ENCODE measurements at places on chromosomes 3 and 15.

DNA sequence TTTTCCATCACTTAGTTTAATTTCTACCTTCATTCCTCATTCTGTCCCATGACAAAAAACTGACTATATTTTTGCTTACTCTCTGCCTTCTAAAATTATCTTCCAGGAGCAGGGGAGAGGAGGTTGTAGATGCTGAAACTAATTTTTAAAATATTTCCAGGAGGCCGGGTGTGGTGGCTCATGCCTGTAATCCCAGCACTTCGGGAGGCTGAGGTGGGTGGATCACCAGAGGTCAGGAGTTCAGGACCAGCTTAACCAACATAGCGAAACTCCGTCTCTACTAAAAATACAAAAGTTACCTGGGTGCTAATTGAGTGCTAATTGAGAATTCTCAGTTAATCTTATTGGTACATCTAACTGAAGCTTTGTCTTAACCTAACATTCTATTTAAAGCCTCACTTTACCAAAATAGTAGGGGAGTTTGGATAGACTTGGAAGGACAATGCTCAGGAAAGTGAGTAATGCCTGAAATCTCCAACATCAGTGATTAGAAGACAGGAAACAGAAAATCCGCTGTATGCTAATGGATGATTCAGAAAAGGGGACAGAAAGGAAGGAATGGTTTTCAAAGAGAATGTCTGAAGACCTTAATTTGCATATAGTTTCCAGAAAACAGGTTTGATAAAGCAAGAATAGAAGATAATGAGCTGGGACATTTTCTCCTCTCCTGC is 336.1 kb downstream of the GBE1 start:
- no peak for DNase-seq

GRCh38 chr3:21790466-21790865 is 39.5 kb upstream of the ZNF385D start:
- DNase-seq = no peak

GRCh38 chr3:188059351-188059750 is 94.6 kb upstream of the LPP start:
- DNase-seq = no peak

- DNase-seq = no peak
Measured at GRCh38 chr15:74431116-74431515, 2.6 kb downstream of the SEMA7A start.

- DNase-seq = no peak
Measured at GRCh38 chr15:81386947-81387346, 12.9 kb upstream of the TMC3 start.

- no peak for DNase-seq
Measured at GRCh38 chr3:134057006-134057653, 27.4 kb upstream of the SLCO2A1 start.

DNA sequence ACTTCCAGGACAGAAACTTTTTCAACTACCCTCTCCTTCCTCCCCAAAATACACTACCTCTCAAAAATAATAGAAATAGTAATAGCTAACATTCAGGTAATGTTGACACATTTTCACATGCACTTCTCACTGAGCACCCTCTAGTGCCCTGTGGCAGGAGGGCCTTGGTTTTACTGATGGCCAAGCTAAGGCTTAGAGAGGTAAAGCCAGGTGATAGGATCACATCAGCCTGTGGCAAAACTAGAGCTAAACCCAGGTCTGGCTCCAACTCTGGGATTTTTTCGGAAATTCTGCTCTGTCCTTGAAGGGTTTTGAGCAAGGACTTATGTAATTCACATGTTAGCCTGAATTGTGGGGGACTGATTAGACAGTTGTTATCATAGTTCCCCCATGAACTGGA is 922 bp upstream of the TAMM41 start:
- DNase-seq = no peak

GRCh38 chr3:186133980-186134379 is 25.1 kb upstream of the ETV5 start:
- DNase-seq = no peak

- DNase-seq = no peak
Measured at GRCh38 chr3:9295007-9295406, 45.6 kb upstream of the SRGAP3 start.

DNA sequence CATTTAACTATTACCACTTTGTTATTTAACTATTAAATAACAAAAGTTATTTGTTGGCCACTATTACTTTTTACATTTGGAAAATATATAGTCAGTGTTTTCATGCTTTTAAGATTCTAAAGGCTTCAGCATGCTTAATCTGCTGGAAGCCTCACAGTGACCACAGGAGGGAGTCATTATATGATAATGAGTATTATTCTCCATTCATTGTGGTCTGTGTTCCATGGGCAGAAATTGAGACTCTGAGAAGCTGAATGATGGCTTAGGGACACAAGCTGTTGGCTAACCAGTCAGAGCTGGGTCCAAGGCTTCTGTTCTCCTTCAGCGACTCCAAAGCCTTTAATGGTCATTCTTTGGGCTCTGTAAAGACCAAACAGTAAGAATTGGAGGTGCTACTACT is 64.7 kb downstream of the BFSP2 start:
- DNase-seq = no peak

DNA sequence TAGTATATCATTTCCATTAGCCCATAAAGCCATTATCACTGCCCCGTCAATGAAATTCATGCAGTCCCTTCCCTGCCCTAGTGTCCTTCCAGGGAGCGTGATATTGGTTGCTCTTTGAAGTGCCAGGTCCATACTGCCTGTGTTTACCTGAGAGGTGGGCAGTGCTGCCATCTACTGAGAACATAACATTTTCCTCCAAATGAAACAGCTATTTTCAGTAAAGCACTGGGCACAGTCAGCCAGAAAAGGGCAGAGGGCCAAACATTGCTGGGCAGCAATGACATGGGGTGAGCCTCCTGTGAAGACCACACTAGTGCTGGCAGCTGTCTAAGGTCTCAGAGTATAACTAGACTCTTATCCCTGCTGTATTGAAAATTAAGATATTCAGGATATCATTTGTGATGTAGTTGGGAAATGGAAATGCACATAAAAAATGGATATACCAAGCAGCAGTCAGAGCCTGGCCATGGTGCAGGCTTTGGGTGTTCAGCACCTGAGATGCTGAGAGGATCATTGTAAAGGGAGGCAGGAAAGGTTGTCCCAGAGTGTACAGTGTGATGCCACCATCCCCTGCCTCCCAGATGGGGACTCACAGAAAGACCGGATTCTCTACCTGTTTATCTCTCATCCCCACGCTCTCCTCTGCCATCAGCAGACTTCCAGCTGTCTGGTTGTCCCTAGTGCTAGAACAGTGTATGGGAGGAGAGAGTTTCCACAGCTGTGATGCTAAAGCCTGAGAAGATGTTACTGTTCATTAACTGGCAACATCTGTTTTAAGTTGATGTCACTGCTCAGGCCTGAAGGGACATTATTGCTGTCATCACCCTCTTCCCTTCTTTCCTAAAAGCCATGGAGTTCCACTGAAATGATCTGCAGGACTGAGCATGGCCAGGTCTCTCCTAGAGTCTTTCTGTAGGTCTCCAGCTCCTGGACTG is 108.8 kb downstream of the ARNT2 start:
- DNase-seq = no peak

DNA sequence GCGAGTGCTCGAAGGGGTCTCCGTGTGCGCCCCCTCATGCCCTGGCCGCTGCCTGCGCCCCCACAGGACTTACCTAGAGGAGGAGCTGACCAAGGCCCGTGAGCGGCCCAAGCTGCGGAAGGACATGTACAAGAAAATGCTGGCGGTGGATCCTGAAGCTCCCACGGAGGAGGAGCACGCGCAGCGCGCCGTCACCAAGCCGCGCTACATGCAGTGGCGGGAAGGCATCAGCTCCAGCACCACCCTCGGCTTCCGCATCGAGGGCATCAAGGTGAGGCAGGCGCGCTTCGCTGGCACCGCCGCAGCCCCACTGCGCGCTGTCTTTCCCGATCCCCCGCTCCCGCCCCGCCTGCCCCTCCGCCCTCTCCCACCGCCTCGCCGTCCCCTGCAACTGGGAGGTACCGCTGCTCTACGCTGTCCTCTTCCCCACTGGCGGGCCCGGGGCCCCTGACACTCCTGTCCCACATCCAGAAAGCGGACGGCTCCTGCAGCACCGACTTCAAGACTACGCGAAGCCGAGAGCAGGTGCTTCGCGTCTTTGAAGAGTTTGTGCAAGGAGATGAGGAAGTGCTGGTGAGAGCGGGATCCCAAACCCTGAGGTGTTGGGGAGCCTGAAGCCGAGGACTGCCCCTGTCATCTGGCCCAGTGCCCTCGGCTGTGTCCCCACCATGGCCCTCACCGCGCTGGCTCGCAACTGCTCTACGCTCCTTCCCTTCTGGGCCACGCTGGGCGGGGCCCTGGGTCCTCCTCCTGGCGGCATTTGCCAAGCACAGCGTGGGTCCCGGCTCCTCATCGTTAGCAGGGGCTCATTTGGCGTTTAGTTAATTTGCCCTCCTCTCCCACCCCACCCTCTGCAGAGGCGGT is 8.5 kb downstream of the ITPKA start:
- DNase-seq = no peak

- DNase-seq = no peak
Measured at GRCh38 chr15:64146520-64146884, 5.0 kb upstream of the SNX22 start.

GRCh38 chr15:64513823-64514222 is 53.4 kb downstream of the ZNF609 start:
- DNase-seq = no peak

DNA sequence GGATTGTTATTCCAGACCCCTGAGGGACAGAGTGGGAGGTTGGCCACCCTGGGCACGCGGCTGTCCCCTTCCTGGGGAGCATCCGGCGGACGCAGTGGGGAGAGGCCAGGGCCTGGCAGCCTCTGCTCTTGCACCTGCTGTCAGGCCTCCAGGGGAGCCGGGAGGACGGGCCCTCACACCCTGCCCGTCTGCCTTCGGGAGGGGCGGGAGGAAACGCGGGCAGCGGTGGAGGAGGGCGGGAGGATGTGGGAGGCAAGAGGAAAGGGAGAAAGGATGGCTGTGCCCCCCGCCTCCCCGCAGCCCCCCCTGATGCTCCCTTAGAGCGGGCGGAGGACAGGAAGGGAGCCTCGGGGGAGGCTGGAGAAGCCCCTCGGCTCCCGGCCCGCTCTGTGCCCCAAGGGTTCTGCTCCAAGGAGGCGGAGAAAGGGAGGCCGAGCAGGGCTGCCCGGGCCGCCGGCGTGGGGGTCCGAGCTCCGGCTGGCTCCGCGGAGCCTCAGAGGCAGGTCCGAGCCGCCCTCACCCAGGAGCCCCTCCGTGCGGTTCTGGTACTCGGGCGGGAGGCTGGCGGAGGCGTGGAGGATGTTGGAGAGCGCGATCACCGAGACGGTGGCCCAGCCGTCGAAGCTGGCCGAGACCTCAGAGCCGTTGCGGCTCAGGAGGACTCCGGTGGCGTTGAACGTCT is 40.9 kb downstream of the MUC20 start:
- DNase-seq = no peak

DNA sequence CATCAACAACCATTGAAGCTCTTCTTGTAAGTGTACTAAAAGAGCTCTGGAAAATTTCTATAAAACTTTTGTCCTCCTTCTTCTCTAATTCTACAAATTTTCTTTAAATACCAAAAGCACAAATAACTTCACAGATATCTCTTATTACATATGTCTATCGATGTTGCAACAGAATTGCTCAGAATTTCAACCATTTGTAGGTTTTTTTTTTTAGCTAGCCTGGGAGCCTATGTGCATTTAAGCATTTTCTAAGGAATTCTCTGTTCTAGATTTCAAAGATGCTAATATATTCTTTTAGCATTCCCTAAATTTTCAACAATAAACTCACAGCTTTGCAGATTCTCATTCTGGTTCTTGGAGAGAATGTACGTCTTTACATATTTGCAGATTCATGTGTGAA is 774.3 kb upstream of the NR2F2 start:
- DNase-seq = no peak

- DNase-seq = no peak
Measured at GRCh38 chr3:124748560-124749198, 18.4 kb downstream of the UMPS start.

DNA sequence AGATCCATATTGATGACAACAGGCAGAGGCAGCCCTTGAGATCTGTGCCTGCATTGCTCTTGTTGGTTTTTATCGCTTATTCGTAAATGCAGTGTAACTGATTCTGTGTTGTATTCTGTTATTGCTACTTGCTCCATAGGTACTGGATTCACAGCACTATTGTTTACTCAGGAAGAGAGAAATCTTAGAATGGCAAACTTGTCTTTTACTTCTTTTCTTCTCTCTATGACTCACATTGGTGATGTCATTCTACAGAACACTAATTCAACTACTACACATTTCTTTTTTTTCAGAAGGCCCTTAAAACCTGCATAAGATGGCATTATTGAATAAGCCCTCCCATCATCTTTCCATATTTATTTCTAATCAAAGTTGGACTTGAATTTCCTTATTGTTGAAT is 201.0 kb upstream of the GBE1 start:
- DNase-seq = no peak

GRCh38 chr3:46829699-46830208 is 33.5 kb downstream of the MYL3 start:
- no peak for DNase-seq

GRCh38 chr15:101563176-101563796 is 73.8 kb upstream of the PCSK6 start:
- no peak for DNase-seq

DNA sequence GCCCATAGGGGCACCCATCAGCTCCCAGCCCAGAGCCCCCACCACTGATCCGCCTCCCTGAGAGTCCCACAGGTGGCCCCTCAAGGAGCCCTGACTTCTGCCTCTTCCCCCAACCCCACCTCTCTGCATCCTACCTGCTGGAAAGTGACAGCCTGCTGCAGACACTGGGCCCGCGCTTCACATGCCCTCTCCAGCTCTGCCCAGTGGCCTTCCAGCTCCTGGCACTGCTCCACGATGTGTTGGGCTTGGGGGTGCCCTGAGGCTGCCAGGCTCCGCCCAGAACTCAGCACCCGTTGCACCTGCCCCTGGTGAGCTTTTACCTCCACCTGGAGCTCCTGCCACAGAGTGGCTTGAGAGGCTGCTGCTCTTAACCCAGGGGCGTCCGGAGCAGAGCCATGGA is 20.1 kb downstream of the SPTBN5 start:
- DNase-seq = no peak

DNA sequence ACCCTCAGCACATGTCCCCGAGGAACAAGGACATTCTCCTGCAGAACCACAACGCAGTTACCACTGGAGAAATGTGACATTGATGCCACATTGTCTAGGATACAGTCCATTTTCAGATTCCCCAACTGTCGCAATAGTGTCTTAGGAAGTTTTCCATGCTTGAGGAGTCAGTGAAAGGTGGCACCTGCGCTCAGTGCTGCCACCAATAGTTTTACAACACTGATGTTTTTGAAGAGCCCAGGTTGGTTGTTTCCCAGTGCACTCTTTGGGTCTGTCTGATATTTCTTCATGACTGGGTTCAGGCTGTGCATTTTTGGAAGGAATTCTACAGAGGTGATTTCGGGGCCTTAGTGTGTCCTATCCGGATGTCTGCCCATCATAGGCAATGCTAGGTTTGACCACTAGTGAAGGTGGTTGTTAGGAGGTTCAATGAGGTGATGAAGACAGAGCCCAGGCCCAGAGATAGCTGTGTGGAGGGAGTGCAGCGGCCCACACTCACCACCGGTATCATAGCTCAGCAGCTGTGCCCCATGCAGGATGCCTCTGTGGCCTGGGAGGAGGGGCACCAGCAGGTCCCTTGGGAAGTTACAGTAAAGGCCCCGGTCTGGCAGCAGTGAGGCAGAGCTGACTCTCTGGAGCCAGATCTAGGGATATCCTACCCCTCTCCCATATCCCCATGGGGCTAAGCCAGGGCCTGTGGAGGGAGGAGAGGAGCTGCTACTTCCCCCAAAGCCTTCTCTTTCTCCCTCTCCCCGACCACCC is 96.6 kb downstream of the DNAJB8 start:
- DNase-seq = no peak

- DNase-seq = no peak
Measured at GRCh38 chr3:169665264-169666075, 2.0 kb upstream of the MECOM start.

- no peak for DNase-seq
Measured at GRCh38 chr15:28875461-28876000, 10.2 kb upstream of the APBA2 start.
